Cerebellar cortex (tissue), 1 donor: ENCODE measurements at places on chromosomes 16 and 17.
A peak's percentile ranks its signal among the peaks of the same experiment; 100 is the strongest.

DNA sequence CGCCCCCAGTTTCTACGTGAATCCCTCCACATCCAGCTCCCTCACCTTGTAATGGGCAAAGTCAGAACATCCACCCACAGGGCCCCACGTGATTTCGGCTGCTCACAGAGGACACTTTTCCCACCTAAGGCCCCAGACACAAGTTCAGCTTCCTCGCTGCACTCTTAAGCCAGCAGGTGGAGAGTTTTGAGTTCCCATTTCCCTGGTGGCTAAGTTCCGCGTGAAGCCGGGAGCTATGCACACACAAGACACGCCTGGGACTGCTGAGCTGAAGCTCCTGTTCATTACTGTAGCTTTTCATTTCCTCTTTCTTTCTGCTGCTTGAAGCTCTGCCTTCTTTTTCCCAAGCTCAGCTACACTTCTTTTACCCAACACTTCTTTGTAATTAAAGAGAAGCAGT lies 273.8 kb downstream of the NPIPA8 start:
- DNase-seq = no peak

- DNase-seq = no peak
Measured at GRCh38 chr17:77961741-77962140, 3.2 kb downstream of the TNRC6C start.

DNA sequence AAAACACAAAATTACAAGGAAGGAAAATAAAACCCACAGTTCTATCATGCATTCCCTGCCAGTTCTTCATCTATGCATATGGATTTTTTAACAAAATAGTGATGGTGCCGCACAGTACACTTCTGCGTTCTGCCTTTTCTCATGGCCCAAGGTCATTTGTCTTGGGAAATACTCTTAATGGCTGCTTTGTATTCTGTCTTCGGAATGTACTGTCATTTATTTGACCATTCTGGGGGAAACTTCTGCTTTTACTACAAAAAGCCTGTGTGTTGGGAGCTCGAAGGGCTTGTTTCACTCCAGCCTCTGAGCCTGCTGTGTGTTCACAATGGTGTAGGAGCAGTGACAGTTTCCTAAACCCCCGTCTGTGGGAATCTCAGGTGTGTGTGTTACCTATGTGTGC lies 82.8 kb upstream of the SEC14L1 start:
- no peak for DNase-seq

DNA sequence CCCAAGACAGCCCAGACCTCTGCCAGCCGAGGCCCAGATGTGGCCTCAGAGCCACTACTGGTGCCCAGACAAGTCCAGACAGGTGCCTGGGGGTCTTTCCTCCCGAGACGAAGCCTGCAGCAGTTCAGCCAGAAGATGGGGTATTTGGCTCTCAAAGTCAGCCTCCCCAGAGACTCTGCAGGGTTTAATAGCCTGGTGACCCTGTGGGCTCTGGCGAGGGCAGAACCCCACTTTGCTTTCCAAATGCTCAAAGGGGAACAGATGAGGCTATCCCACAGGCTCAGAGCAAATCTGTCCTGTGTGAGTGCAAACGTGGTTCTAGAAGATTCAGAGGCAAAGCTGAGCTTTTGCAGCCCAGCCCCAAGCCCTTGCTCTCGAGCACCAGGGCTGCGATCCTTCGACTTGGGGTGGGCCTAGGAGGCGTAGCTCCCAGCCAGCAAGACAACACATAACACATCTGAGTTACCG lies 236.0 kb downstream of the MRTFB start:
- DNase-seq = peak; percentile 24

- no peak for DNase-seq
Measured at GRCh38 chr17:56832446-56832845, 1.3 kb downstream of the C17orf67 start.

- DNase-seq = no peak
Measured at GRCh38 chr17:73137376-73137775, 27.4 kb upstream of the SSTR2 start.

- DNase-seq = no peak
Measured at GRCh38 chr16:9082422-9082821, 9.0 kb upstream of the HAPSTR1 start.

DNA sequence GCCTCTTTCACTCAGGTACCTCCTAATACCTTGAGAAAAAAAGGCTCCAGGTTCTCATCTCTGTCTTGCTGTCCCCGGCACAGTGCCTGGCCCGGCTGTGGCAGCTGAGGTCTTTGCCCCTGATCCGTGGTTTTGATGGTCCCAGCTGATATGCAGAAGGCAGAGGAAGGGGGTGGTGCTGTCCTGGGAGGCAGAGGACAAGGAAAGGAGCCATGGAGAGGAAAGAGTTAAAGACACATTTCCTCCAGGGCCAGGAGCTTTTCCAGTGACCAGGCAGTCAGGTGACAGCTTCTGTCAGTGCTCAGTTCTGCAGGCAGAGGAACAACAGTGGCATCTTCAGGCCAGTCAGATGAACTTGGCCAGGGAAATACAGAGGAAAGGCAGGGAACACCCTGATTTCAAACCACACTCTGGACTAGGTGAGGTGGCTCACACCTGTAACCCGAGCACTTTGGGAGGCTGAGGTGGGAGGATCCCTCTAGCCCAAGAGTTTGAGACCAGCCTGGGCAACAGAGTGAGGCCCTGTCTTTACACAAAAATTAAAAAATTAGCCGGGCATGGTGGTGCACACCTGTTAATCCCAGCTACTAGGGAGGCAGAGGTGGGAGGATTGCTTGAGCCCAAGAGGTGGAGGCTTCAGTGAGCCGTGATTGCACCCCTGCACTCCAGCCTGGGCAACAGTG lies 3.3 kb upstream of the COG1 start:
- DNase-seq = peak; percentile 93

GRCh38 chr17:47978324-47978723 lies 7.4 kb downstream of the CDK5RAP3 start:
- peak; percentile 66 for DNase-seq

GRCh38 chr17:73261952-73262675 lies 434 bp upstream of the CPSF4L start:
- DNase-seq = peak; percentile 58

DNA sequence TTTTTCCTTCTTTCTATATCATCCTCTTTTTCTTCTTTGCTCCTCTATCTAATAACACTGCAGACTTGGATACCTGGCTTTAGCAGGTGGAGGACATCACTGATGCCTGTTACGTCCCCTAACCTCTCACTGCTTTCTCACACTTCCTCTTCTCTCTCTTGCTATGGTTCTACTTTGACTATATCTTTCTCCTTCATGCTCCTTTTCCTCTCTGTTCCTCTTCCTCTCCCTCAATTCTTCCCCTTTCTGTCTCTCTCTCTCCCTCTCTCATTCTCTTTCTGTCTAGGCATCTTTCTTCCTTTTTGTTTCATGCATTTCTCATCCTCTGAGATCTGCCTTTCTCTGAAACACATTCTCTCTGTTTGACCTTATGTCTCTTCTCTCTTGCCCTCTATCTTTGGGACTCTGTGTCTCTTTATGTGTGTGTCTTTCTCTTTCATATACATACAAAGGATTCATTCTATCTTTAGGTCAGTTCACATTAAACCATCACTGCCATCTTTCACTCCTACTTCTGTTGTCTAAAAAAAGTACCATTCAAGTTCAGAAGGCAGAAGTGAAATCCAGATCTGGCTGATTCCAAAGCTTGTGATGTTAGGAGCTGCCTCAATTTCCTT lies 353.7 kb downstream of the SHISA9 start:
- no peak for DNase-seq

GRCh38 chr16:75647112-75647491 lies 363 bp downstream of the KARS1 start:
- DNase-seq = no peak

GRCh38 chr16:56847173-56847910 lies 17.7 kb upstream of the SLC12A3 start:
- no peak for DNase-seq

- DNase-seq = no peak
Measured at GRCh38 chr16:4855371-4855770, 8.1 kb downstream of the UBN1 start.

DNA sequence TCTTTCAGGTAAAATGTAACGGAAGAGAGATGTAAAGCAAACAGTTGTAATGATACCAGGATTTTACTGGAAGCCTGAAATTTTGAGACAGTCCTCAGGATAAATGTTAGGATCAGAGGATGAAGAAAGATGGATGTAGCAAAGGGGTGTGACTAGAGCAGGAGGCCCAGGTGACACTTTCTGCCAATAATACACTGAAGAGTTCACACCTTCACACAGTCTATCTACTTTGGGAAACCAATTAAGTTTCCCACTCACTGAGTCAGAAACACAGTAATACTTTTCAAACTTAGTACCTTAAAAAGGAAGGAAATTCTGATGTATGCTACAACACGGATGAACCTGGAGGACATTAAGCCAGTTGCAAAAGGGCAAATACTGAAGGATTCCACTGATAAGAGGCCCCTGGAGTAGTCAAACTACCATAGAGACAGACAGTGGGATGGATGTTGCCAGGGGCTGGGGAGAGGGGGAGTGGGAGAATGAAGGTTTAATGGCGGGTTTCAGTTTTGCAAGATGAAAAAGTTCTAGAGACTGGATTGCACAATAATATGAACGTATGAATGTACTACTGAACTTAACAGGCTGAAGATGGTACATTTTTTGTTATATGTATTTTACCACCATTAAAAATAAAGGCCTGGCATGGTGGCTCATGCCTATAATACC lies 62.3 kb downstream of the CYTH1 start:
- DNase-seq = peak; percentile 34

DNA sequence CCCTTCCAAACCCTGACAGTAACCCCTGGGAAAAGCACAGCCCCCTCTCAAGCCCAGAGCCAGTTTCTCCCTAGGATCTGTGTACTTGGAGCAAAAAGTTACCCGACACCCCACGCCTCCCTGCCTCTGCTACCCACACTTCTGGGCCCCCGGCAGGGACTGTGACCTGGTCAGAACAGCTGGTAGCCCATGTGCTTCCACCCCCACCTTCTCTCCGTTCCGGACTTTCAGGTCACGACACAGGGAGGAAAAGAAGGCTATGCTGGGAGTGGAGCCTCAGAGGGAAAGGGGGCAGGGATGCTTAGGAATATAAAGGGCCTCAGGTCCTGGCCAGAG lies 6.4 kb downstream of the PPY start:
- no peak for DNase-seq

- peak; percentile 84 for DNase-seq
Measured at GRCh38 chr17:48026502-48027321, 10.9 kb downstream of the COPZ2 start.
